ENCODE measurements at places on chromosomes 13 and 19.

DNA sequence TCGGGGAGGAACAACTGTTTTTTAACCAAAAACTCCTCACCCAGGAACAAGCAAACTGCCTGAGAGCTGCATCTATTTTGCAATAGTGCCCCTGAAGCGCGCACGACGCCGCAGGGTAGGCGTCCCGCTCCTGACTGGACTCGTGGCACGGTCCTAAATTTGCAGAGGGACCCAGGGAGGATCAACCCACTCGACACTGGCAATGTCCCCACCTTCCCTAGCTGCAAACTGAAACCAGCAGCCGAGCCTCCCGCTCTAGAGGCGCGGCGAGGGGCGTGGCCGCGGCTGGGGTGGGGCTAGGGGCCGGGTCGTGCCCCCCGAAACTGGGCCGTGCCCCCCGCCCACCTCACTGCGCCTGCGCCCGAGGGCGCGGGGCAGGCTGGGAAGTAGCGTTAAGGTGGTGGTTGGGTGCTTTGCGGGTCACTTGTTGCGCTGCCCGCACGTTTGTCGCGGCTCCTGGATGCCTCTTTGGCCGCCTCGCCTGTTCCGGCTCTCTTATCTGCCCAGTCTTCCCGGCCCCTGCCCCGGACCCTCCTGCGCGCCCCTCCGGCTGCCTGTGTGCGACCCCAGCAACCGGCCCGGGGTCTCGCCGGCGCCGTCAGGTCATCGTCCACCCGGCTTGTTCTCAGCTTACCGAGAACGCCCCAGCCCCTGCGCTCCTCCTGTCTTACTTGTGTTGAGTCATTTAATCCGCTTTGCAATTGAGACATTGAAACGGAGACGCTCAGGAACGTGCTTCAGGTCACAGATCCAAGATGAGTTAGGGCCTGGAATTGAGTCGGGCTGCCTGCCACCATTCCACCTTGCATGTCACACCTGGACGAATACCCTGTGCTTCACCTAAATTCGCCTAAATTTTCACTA, 37.9 kb upstream of the LSM14A start:
- DNase-seq = peak; percentile 79

DNA sequence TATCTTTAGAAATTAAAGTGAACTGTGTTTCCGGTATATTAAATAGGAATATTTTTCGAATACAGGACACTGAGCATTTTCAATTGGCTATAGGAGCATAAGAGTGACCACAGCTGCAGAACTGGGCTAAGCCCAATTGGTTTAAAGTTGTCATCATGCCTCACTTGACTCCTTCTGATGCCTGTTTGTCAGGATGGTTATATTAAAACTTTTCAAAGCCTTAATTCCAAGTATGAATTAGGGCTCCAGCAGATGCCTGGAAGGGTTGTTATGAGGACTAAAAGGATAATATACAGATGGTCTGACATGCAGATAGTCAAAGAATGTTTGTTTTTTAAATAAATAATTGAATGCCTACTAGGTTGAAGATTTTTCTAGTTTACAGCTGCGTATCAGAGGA, 100.0 kb downstream of the LMO7 start:
- no peak for DNase-seq

GRCh38 chr19:56294549-56294948, 20.1 kb downstream of the ZSCAN5A start:
- DNase-seq = no peak

DNA sequence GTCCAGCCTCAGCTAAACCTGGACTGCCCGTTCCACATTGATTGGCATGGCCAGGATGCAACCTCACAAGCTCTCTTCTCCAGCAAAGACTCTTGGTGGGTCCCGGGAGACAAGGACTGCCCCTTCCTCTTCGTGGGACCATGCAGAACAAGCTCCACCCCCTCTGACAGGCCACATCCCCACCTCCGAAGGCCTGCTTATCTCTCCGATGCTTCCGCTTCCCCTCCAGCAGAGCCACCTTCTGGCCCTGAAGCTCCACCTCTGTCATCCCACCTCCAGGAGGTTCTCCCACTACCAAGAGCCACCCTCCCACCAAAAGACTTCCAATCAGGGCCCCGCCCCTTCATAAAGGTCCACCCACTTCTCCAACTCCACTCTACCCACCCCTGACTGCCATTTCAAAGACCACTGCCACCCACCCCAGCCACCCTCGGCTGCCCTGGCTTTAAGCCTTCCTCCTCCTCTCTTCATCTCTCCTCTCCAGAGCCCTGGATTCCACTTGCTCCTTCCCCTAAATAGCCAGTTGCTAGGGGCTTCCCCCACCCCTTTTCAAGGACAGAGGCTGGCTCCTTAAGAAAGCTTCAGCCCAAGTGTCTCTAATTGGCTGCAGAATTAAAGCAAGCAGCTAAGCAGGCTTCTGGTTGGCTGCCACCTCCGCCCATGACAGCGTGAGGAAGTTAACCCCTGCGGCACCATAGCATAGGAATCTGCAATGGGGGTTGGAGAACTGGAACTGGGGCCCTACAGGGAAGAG, 9.9 kb downstream of the LRFN1 start:
- no peak for DNase-seq

- no peak for DNase-seq
Measured at GRCh38 chr19:44818466-44819031, 9.6 kb downstream of the BCAM start.

DNA sequence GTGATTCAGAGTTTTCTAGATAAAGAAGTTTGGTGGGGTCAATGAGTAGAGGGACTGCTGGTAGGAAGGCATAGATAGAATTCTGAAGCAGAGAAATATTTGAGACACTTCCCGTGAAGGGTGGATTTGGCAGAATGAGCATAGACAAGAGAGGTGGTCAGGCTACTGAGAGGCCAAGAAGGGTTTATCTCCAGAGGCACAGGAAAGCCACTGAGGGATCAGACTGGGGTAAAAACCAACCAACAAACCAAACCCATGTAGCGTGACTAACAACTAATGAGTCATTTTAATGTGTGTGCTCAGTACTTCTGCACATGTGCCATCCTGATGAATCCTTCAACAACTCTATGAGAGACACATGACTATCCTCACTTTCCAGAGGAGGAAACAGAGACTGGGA, 60.0 kb upstream of the SERP2 start:
- no peak for DNase-seq

- peak; percentile 23 for DNase-seq
Measured at GRCh38 chr19:1672038-1672768, 19.8 kb upstream of the TCF3 start.

GRCh38 chr13:98279473-98280175, 102.6 kb upstream of the RNF113B start:
- DNase-seq = no peak

DNA sequence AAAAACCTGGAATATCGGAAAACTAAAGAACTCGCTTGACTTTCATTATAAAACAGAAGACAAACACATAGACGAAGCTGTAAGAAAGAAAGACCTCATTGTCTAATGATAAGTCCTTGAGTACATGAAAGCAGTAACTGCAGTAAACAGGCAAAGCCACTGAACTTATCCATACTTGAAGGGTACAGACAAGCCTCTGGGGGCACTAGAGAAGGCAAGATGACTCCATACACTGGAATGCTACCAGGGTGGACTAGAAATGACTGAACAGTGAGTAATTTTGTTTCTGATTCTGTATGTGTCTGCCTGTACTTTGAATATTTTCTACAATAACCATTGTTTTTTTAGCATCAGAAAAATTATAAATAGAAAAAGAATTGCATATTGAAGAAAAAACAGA, 507.9 kb downstream of the UQCRFS1 start:
- no peak for DNase-seq

- DNase-seq = no peak
Measured at GRCh38 chr19:42074513-42075363, 1.2 kb upstream of the ZNF574 start.

- no peak for DNase-seq
Measured at GRCh38 chr13:105184201-105184600, 1351.3 kb downstream of the EFNB2 start.

Data from stimulated activated CD8-positive, alpha-beta memory T cell treated with anti-CD3 and anti-CD28 coated beads, Interleukin-4, amount 100 ng/mL, for 1 hour (primary cell).